Neural crest cell (in vitro differentiated cells): ENCODE measurements at places on chromosomes 13 and 19. TPM values are rescaled to one million over a fixed set of nuclear protein-coding genes. Genes with fewer than 3 reads are reported as not detected.

DNA sequence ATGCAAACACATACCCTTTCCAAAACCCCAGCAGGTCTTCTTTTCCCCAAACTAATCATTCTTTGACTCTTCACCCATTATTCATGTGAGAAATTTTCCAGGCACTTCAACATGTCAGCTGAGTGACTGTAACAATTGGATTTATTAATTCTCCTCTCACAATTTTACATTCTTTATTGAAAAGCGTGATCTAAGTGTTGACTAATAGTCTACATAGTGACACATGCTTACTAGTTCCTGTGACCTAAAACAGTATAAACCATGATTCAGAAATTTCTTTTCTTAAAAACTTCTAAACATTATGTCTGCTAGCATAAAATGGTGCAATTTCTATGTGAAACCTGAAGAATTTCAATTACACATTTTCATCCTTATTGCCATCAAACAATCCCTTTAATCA, 532.3 kb downstream of the GPC5 start:
- no peak for DNase-seq

- no peak for DNase-seq
Observed at GRCh38 chr19:30888937-30889336, 460.3 kb downstream of the TSHZ3 start.

Gene FUT2
- total RNA-seq, result not detected in 2 replicates

- no peak for DNase-seq
Observed at GRCh38 chr13:94181461-94182107, 297.9 kb downstream of the DCT start.

Gene GARIN5A
- 1.1 and 1.3 TPM in 2 replicates for total RNA-seq
